ENCODE measurements at places on chromosomes 6 and 20.

- DNase-seq, result no peak
Observed at GRCh38 chr6:137286916-137287315, 67.7 kb upstream of the IFNGR1 start.

DNA sequence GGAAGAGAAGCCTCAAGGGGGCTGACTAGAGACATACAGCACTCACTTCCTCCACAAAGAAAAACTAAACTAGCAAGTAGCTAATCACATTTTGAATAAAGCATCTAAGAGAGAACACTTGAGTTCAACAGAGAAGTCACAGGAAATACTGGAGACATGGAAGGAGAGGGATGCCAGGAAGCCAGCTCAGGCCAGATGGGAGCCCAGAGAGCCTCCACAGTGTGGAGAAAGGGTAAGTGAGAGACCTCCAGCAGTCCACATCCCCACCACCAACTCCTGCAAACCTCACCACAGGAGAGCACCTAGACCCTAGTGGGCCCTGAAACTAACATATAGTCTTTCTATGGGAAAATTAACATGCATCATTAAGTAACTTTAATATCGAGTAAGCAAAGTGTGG lies 79.2 kb downstream of the EPM2A start:
- DNase-seq, result no peak

- peak; percentile 31 for DNase-seq
Observed at GRCh38 chr20:62523473-62524203, 47.8 kb upstream of the GATA5 start.

DNA sequence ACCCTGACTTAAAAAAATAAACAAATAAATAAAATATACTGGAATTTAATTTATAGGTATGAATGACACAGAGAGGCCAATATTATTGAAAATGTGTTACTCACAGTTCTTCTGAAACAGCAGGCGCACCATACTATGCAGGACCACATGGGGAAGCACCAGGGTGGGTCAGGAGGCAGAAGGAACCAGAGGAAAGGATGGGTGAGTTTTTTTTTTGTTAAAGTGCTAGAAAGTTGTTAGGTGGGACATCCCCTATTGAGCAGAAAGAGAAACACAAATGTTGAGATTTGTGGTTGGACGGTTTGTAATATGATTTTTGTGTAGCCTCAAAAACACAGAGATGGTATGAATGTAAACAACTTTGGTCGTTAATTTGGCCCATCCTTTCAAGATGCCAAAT lies 26.0 kb downstream of the PTPRA start:
- no peak for DNase-seq

DNA sequence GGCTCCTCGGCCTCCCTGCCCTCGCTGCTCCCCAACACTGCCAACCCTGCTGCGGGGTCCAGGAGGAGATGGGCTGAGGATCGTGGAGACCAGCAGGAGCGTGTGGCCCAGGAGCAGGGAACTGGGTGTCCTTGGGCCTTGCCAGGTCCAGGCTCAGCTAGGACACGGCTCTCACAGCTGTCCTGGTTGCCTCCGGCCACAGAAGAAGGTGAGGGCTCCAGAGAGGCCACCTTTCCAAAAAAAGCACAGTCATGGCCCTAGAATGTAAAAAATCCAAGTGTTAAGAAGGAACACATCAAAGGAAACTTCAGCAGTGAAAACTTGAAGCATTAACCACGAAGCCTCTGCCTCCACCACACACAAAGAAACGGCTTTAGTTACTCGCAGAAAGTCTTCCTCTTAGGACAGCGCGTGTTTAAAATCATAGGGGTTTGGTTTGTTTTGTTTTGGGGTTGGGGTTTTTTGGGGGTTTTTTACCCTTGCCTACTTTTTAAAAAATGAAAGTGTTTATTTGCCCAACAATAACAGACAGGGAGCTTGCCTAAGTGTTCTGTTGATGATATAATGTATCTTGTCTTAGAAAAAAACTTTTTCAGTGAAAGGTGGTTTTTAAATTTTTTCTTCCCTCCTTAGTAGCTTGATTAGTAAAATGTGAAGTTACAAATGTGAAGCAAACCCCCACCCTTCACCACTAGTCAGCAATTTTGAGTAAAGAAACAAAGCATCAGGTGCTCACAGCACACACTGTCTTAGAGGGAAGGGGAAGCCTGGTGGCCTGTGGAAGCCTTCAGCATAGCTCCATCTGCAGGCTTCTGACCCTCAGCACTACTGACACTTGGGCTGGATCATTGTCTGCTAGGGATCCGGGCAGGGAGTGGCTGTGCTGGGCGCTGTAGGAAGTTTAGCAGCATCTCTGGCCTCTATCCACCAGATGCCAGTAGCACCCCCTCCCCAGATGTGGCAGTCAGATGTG lies 60.0 kb downstream of the PTPN1 start:
- peak; percentile 55 for DNase-seq

DNA sequence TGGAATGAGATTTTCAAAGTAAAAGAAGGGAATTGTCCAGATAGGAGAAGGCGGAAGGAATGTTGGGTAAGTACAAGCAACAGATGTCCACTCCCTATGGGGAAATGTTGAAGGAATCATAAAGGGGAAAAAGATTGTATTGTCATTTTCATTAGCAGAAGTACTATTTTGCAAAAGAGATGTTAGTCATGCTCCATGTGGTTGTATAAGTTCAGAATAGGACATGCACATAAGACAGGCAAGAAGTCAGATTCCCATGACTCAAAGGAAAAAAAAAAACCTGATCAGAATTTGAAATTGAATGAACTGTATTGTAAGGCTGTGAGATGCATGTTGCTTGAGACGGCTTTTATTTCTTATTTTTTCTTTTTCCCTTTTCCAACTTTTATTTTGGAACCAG lies 36.8 kb downstream of the GRM1 start:
- DNase-seq, result no peak

DNA sequence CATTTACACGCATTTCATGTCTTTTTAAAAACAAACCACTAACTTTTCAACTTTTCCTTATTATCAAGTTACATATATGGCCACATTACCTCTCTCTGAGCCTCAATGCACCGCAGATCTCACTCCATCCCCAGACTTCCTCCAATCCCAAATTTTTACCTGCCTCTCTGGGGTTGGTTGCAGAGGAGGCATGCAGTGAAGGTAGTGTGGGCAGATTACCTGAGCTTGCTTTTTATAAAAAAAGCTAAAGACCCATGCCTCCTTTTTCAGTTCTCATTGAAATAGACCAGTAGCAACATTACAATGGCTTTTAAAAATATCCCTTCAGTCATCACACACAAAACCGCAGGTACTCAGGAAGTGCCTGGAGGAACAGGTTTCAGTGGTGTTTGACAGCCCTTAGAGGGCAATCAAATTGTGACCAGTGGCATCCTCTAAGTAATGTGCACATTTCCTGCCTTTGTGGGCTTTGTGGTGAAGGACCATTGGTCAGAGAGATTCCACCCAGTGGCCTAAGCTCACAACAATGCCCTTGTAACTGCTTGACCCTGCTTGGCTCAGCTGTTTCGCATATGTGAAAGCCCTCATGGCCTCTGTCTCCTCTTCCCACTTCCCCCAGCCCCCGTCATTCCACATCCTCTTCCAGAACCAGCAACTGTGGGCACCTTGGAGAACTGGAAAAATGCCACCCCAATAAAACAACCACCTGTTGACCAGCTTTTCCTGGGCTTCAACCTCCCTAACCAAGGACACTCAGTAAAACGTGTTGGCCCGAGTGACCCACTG lies 30.2 kb upstream of the IL17A start:
- DNase-seq, result no peak

Data from CD4-positive, alpha-beta T cell treated with Interferon alpha-2 for 1 hour (primary cell).